ENCODE measurements at places on chromosomes 16 and 17.

- no peak for DNase-seq
Observed at GRCh38 chr16:75096656-75097055, 19.9 kb downstream of the LDHD start.

- DNase-seq, result no peak
Observed at GRCh38 chr16:71287911-71288310, 1.3 kb downstream of the CMTR2 start.

- peak; percentile 88 for DNase-seq
Observed at GRCh38 chr16:89422905-89423630, 67.3 kb downstream of the ANKRD11 start.

GRCh38 chr16:50684823-50685461 is 3.8 kb upstream of the SNX20 start:
- peak; percentile 64 for DNase-seq

DNA sequence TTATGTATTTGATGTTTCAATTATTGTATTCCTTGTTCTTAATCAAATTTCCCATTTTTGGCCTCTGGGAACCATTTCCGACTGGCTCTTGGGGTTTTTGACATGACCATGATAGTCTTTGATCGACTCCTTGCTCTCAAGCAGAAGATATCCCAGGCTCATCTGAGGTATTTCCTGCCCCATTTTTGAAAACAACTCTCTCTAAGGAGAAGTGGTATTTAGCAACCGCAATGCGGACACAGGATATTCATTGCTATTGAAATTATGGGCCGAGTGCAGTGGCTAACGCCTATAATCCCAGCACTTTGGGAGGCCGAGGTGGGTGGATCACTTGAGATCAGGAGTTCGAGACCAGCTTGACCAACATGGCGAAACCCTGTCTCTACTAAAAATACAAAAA is 5.5 kb downstream of the TANGO6 start:
- no peak for DNase-seq

Data from GM12865 (cell line).